Body of pancreas (tissue), 4 donors: ENCODE measurements at places on chromosomes 1 and 21. TPM values are rescaled to one million over a fixed set of nuclear protein-coding genes. Genes with fewer than 3 reads are reported as not detected.

Gene ASCL5
- 4.6 TPM for total RNA-seq

- DNase-seq = no peak
Observed at GRCh38 chr1:229108598-229109201, 162.2 kb upstream of the RAB4A start.

GRCh38 chr1:40877698-40878097, 15.5 kb upstream of the CITED4 start:
- peak; percentile 68 for DNase-seq

- no peak for DNase-seq
Observed at GRCh38 chr1:98896711-98897445, 107.8 kb downstream of the PLPPR5 start.

- DNase-seq = no peak
Observed at GRCh38 chr1:228214921-228215662, 7.2 kb downstream of the OBSCN start.

DNA sequence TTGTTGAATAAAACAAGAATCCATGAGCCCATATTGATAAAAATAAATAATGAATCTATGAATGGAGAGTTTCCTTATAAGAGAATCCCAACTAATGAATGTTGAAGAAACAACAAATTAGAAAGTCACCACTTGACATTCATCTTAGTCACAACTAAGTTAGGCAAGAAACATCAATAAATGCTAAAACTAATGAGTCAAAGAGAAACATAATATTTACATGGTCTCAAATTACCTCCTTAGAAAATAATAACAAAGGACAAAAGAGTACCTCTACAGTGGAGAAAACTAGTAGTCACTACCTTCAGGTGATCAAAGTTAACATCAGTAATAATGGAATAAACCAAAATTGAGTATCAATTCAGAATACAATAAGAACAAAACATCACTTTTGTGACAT, 93.5 kb downstream of the AKT3 start:
- DNase-seq = no peak
